ENCODE measurements at places on chromosomes 13 and 19. TPM values are rescaled to one million over a fixed set of nuclear protein-coding genes. Genes with fewer than 3 reads are reported as not detected.

The IL27RA gene
- 59.3 TPM for total RNA-seq

The BRSK1 gene
- total RNA-seq, result 1.4 TPM

GRCh38 chr19:56880592-56881190, 40.2 kb upstream of the PEG3 start:
- no peak for DNase-seq
- no peak overlapping the region for H3K27ac ChIP-seq
- H3K36me3 ChIP-seq, result peaks cover 8% of the 10 kb centered on the region
- no peaks in the 10 kb centered on the region for H3K4me1 ChIP-seq
- no peak overlapping the region for H3K4me3 ChIP-seq

- peaks cover 2% of the 10 kb centered on the region for H3K4me1 ChIP-seq
- peaks cover 33% of the 10 kb centered on the region for H3K36me3 ChIP-seq
- H3K27me3 ChIP-seq, result no peaks in the 10 kb centered on the region
- H3K27ac ChIP-seq, result no peak overlapping the region
Observed at GRCh38 chr13:41833201-41833600, 127.7 kb downstream of the VWA8 start.

GRCh38 chr13:95192998-95193397, 108.3 kb downstream of the ABCC4 start:
- H3K4me1 ChIP-seq, result peaks cover 8% of the 10 kb centered on the region
- no peak overlapping the region for H3K4me3 ChIP-seq
- H3K27ac ChIP-seq, result no peak overlapping the region
- peaks cover 17% of the 10 kb centered on the region for H3K36me3 ChIP-seq
- DNase-seq, result no peak
- no peaks in the 10 kb centered on the region for H3K27me3 ChIP-seq
